Fibroblast of lung (primary cell): ENCODE measurements at places on chromosomes 1 and 21. TPM values are rescaled to one million over a fixed set of nuclear protein-coding genes. Genes with fewer than 3 reads are reported as not detected.

- DNase-seq, result no peak
These were observed 5.2 kb downstream of the ADPRS start for GRCh38 chr1:36093929-36094328.

DNA sequence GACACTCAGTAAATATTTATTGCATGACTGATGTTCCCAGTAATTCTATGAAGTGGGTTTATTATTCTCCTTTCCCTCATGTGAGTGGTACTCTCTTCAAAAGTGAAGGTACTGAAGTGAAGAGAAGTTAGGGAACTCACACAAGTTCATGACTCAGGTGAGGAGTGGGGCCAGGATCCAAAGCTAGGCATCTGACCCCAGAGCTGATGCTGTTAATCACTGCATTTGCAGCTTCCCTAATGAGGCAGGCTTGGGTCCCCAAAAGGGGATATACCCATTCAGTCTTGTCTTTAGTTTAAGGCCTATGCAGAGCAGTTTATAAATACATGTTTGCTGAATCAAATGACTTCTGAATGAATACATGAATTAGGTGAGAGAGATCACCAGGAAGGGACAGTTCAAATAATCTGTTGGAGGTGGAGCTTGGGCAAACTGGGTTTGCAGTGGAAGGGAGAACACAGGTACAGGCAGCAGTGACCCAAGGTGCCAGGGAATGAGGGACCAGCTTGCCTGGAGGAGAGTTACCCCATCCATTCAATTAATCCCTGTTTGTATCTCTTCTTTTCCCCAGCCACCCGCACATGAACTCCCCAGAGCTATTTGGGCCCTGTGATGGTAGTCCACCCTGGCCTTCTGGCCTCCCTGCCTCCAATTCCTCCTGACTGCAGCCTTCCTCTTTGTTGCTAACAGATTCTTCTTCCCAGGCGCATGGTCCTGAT, 2.0 kb downstream of the CD58 start:
- no peak for DNase-seq

- DNase-seq, result no peak
These were observed 573 bp upstream of the CPT2 start for GRCh38 chr1:53196017-53196484.

- DNase-seq, result peak; percentile 74
These were observed 36.6 kb downstream of the ITPKB start for GRCh38 chr1:226702318-226702956.

DNA sequence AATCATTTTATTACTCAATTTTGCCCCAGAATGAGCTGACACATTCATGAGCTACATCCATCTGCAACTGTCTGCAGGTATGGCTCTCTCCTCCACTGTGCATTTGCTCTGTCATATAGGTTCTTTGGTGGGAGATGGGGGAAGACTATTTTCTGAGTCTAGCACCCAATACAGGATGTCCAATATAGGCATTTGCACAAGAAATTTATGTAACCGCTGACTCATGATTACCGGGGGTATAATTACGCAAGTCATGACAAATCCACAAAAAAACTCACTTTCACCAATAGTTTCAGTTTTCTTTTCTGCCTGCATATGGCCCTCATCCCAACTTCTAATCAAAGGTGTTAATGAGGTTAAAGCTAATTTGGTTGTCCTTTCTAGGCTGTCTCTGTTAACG, 17.5 kb upstream of the VSIG8 start:
- peak; percentile 87 for DNase-seq

- DNase-seq, result no peak
These were observed 37.5 kb downstream of the PGM1 start for GRCh38 chr1:63630666-63631065.

- DNase-seq, result peak; percentile 71
These were observed 2.2 kb downstream of the TGFB2 start for GRCh38 chr1:218347336-218347722.

GRCh38 chr21:17911628-17912027, 92.5 kb upstream of the C21orf91 start:
- DNase-seq, result peak; percentile 70

GRCh38 chr1:153141377-153141776, 9.3 kb downstream of the SPRR2G start:
- DNase-seq, result no peak

GRCh38 chr1:211305044-211305443, 21.6 kb upstream of the TRAF5 start:
- DNase-seq, result no peak

- DNase-seq, result no peak
These were observed 114.5 kb downstream of the KIAA0319L start for GRCh38 chr1:35442734-35443133.

DNA sequence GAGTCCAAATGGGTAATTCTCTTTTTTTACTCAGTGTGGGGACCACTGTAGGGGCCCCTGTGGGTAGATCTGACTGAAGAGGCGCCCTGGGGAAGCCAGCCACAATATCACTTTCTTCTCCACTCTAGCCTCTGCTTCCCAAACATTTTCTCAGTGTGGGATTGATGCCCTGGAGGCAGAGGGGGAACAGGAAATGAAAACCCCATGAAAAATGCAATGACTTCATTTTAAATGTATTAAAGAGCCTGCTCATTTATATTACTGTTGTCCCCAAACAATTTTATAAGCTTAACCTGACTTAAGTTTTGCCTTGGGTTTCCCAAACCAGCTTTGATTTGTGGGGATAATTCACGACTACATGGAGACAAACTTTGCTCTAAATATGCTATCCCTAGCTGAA, 181.9 kb downstream of the C1orf94 start:
- DNase-seq, result no peak

DNA sequence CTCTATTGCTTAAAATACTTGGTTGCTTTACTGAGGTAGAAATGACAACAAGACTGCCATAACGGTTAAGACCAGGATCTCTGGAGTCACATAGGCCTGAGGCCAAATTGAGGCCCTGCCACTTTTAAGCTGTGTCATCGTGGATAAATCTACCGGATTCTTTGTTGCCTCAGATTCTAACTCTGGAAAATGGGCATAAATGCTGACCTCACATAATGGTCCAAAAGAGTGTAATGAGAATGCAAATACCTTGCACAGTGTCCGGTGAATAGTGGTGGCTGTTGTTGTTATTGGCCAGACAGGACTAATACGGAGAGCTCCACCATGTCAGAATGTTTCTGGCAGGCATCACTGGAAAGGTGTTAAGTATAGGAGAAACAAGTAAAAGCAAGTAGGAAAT, 346.1 kb downstream of the LMO4 start:
- DNase-seq, result no peak

DNA sequence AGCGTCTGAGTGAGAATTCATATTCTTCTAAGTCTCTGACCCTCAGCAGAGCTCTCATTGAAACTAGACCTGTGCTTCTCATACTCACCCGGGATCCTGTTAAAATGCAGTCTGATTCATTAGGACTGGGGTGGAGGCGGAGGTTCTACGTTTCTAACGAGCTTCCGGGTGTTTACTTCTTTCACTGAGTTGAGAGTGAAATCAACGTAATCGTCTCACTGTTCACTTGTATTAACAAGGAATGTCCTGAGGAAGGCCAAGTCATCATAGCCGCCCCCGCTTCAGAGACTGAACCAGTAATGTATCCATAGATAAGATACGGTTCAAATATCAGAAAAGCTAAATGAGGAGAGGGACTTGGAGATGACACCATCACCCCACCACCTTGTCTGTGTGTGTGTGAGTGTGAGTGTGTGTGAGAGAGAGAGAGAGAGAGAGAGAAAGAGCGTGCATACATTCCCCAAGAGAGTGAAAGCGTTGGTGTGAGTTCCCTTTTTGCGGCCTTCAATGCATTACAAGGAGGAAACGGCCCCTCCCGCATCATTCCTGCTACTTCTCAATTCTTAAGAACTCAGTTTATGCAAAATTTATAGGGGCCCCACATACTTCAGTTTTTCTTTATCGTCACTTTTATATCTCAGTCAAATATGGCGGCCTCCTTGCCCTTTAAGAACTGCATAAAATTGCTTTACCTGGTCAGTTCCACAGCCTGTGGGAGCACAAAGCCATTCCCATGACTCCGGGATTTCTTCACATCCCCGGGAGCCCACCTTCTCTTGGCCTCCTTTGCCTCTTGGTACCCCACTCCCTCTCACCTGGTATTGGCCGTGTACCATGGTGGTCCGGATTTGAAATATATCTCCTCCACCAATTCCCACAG, 19.8 kb downstream of the KMO start:
- no peak for DNase-seq

DNA sequence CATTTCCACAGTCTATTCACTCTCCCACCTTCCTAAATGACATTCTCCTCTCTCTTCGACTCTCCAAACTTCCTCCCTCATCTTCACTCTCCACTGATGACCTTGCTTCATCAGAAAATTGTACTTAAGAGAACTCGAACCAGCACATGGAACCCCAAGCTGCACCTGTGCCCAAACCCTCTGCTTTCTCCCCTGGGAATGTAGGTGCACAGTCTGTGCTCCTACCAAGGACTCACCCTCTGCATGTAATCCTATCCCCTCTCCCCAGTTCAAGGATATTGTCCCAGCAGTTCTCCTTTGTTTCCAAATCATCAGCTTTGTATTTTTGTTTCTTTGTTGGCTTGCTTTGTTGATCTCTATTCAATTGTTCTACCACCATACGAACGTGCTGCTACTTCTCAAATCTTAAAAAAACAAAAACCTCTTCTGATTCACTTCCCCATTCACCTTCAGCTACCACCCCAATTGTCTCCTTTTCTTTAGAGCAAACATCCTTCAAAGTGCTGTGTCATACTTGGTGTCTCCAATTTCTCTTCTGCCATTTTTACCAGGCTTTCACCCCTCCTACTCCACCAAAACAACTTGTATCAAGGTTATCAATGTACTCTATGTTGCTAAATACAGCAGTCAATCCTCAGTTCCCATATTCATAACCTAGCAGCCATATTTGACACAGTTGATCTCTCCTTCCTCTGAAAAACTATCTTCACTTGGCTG, 26.8 kb downstream of the RAB3B start:
- DNase-seq, result no peak

DNA sequence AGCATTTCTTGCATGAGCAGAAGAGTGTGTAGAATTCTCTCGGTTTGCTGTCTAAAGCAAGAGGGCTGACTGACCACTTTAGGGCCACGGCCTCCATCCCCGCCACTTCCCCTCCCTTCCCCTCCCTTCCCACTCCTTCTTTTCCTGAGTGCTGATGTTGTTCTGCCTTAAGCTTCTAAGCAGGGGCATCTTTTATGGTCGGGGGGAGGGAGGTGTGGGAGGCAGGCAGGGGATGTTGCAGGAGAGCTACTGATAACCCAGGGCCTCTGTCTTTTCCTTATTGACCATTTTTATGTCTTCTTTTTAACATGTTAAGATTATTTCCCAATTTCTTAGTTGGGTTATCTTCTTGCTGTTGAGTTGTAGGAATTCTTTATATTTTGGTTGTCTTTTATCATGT, 15.1 kb downstream of the USP25 start:
- no peak for DNase-seq

GRCh38 chr1:109906160-109906838, 4.3 kb upstream of the CSF1 start:
- no peak for DNase-seq

DNA sequence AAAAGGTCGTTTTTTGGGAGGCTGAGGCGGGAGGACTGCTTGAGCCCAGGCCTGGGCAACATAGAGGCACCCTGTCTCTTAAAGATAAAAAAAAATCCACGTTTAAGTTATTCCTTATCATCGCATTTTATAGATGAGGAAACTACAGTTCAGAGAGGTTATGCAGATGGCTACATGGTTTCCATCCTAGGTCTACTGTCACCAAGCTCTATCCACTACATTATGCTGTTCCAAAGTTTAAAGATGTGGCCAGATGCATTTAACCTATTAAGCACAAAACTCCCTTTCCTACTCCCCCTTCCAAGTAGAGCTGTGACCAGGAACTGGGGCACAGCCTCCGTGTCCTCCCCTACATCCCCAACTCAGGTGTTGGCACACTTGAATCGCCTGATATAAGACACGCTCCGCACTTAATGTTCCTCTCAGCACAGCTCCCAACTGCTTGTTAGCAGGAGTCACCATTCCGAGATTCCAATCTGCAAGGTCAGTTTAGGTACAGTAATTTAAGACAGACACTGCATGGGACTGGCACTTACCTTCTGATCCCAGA, 1.3 kb downstream of the TAF5L start:
- DNase-seq, result no peak

- DNase-seq, result peak; percentile 99
These were observed 16.2 kb upstream of the RGS1 start for GRCh38 chr1:192559115-192560006.

- DNase-seq, result no peak
These were observed 64.7 kb downstream of the S100B start for GRCh38 chr21:46540087-46540710.

DNA sequence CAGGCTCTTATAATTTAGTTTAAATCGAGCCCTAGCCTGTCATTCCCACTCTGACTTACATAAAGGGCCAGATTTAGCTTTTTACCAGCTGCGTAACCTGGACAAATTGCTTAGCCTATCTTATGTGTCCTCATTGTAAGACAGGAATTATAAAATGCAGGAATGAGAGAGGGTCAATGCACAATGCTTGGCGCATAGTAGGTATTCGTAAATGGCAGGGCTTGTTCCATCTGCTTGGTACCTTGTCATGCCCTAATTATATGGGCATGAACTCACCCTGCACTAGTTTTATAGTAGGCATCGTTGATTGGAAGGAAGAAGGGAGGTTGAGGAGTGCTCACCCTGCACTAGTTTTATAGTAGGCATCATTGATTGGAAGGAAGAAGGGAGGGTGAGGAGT, 108.8 kb downstream of the GALNT2 start:
- DNase-seq, result no peak

- peak; percentile 97 for DNase-seq
These were observed 4.4 kb downstream of the NME7 start for GRCh38 chr1:169363046-169363730.

DNA sequence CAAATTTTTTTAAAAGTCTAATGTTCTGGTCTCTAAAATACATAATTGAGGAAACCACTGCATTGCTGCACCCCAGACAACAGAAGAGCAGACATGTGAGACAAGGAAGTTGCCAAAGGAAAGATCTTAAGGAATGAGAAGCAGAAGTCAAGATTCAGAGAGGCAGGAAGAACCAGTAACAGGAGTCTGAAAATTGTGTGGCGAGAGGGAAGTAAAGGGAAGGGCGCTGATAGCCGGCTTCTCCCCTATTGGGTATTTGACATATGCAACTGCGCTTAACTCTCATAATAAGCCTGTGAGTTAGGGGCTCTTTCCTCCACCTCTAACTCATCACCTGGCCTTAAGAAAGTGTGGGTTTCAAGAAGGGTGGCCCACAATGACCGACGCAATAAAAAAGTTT, 21.9 kb upstream of the KIF14 start:
- DNase-seq, result peak; percentile 22

DNA sequence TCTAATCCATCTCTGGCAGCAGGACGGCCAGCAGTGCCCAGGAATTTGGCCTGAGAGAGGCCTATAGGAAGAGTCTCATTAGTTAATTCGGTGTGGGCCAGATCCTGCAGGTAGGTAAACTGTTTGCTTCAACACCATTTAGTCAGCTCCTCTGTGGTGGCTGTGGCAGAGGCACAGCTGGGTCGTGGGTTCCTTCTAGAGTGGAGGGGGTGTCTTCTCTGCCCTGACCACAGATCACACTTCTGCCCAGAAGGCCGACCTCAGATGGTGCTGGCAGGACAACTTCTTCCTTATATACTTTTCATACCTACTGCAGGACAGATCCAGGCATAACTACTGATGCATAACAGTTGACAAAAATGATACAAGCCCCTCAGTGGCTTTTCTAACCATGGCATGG, 281.4 kb downstream of the RPS6KC1 start:
- DNase-seq, result no peak

WDR64 gene
- not detected in 2 replicates for total RNA-seq

BEND5 gene
- total RNA-seq, result 0.77 TPM in 1 of 2 replicates, not detected in the other

AGPAT3 gene
- total RNA-seq, result 28.8 and 44.9 TPM in 2 replicates

LYPD8 gene
- total RNA-seq, result 0.17 TPM in 1 of 2 replicates, not detected in the other

CSDE1 gene
- total RNA-seq, result 915 and 1,392 TPM in 2 replicates

CD84 gene
- total RNA-seq, result under 0.01 TPM in 1 of 2 replicates, not detected in the other
